ENCODE measurements at places on chromosomes 7 and 10. TPM values are rescaled to one million over a fixed set of nuclear protein-coding genes. Genes with fewer than 3 reads are reported as not detected.

The EXOC6 gene
- total RNA-seq = 17.2 TPM

The ZNF425 gene
- 0.58 TPM for total RNA-seq

The ITPRID1 gene
- total RNA-seq = not detected

The SEMA4G gene
- total RNA-seq = 0.52 TPM

The SMARCD3 gene
- 104 TPM for total RNA-seq

The ASB10 gene
- total RNA-seq = 35.4 TPM

- peak; percentile 27 for DNase-seq
- H3K36me3 ChIP-seq = no peaks in the 10 kb centered on the region
Observed at GRCh38 chr7:130486114-130486953, 5.6 kb upstream of the MEST start.

GRCh38 chr10:4652111-4653010, 173.6 kb upstream of the AKR1E2 start:
- DNase-seq = no peak
- H3K27ac ChIP-seq = peak overlapping the region; percentile 17
- H3K4me3 ChIP-seq = no peak overlapping the region
- peaks cover 54% of the 10 kb centered on the region for H3K4me1 ChIP-seq
- no peaks in the 10 kb centered on the region for H3K36me3 ChIP-seq
- no peaks in the 10 kb centered on the region for H3K27me3 ChIP-seq

- H3K27ac ChIP-seq = no peak overlapping the region
- no peaks in the 10 kb centered on the region for H3K36me3 ChIP-seq
- no peak overlapping the region for H3K4me3 ChIP-seq
- peaks cover 7% of the 10 kb centered on the region for H3K4me1 ChIP-seq
- no peak for DNase-seq
Observed at GRCh38 chr7:95737828-95738505, 34.4 kb upstream of the DYNC1I1 start.

GRCh38 chr7:30925913-30926312, 14.3 kb downstream of the AQP1 start:
- H3K27ac ChIP-seq = no peak overlapping the region
- no peaks in the 10 kb centered on the region for H3K27me3 ChIP-seq
- H3K4me3 ChIP-seq = no peak overlapping the region
- peaks cover 49% of the 10 kb centered on the region for H3K36me3 ChIP-seq

DNA sequence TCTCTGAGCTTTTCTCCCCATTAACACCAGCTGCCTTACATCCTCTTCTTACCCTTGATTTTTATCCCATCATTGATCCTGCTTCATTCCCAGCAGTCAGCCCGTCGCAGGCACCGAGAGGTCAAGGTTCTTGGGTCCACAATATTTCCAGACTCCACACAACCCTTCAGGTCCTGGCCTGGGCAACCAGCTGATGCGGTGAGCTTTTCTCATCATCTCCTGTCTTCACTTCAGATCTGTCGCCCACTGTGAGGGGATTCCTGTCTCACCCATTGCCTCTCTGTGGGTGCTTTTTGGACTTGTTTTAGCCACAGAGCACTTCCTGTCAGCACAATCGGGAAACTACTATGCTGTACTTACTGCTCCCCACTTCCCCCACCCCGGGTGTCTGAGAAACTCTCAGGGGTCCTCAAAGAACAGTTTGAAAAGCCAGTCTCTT, 8.4 kb upstream of the PVRIG start:
- H3K4me3 ChIP-seq = no peak overlapping the region
- H3K4me1 ChIP-seq = peaks cover 10% of the 10 kb centered on the region
- no peaks in the 10 kb centered on the region for H3K36me3 ChIP-seq
- no peak for DNase-seq
- no peak overlapping the region for H3K27ac ChIP-seq
- H3K27me3 ChIP-seq = peaks cover 5% of the 10 kb centered on the region

GRCh38 chr7:87512906-87513305, 37.4 kb upstream of the ABCB4 start:
- no peak for DNase-seq
- no peak overlapping the region for H3K27ac ChIP-seq
- H3K4me1 ChIP-seq = peaks cover 9% of the 10 kb centered on the region
- no peak overlapping the region for H3K4me3 ChIP-seq

DNA sequence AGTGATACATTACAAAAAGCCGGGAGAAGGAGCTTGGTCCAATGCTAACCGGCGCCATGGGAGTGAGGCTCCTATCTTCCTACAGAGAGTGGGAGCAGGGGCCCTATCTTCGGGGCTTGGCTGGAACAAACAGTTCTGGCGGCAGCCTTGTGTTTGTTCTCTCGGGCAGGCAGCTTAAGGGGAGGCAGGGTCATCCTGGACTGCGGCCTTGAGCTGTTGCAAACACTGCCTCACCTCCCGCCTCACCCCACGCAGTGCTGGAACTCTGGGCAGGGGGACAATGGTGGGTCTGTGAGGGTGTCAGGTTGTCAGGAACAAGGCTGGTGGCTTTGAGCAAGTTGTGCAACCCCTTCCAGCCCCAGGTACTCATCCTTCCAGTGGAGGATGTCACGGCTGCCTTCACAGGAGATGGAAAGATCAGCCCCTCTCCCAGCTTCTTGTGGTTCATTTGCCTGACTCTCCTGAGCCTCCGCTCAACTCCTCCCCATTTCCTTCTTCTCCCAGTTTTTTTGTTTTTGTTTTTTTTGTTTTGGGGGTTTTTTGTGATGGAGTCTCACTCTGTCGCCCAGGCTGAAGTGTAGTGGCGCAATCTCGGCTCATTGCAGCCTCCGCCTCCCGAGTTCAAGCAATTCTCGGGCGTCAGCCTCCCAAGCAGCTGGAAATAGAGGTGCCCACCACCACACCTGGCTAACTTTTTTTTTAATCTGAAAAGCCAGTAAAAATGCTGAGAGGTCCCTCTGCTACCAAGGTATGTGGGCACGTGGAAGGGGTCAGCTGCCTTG, 57.4 kb downstream of the SPOCK2 start:
- no peak overlapping the region for H3K4me3 ChIP-seq
- H3K36me3 ChIP-seq = no peaks in the 10 kb centered on the region
- peaks cover 51% of the 10 kb centered on the region for H3K4me1 ChIP-seq
- peak overlapping the region; percentile 84 for H3K27ac ChIP-seq

GRCh38 chr10:121057269-121057668, 206.1 kb downstream of the WDR11 start:
- peaks cover 16% of the 10 kb centered on the region for H3K27me3 ChIP-seq
- no peak for DNase-seq
- no peak overlapping the region for H3K27ac ChIP-seq
- no peaks in the 10 kb centered on the region for H3K36me3 ChIP-seq

DNA sequence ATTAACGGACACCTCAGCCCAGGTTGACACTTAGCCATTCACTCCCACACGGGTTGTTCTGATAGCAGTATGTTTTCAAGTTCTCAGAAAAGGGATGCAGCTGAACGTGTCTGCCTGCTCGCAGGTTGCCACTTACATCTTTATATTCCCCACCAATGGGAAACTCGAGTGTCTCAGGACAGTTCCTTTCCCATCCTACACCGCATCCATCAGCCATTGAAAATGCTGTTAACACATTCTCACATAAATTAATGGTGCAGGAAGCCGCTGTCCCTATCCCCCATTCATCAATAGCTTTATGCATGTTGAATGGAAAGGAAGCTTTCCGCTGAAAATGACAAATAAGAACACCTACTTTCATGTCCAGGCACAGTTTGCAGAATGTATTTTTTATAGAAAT, 1.7 kb upstream of the FGFR2 start:
- no peak overlapping the region for H3K4me3 ChIP-seq
- H3K4me1 ChIP-seq = peaks cover 21% of the 10 kb centered on the region
- H3K36me3 ChIP-seq = no peaks in the 10 kb centered on the region
- H3K27me3 ChIP-seq = peaks cover 95% of the 10 kb centered on the region
- H3K27ac ChIP-seq = no peak overlapping the region

DNA sequence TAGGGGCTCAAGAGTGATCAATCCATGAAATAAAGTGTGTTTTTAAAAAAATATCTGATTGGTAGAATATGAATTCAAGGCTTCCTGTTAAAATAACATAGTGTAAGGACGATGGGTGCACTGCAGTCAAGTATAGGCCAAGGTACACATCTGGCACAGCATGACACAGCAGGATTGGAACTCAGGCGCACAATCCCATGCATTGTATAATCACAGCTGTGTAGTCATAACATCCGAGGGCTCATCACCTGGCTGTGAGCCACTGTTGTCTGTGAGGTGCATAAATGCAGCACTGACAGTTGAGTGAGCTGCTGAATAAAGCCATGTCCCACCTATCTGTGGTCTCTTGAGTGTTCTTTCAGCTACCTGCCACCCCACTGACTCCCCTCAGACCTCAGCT, 142.3 kb upstream of the HPS1 start:
- no peak overlapping the region for H3K27ac ChIP-seq
- no peak for DNase-seq
- H3K27me3 ChIP-seq = peaks cover 4% of the 10 kb centered on the region
- no peaks in the 10 kb centered on the region for H3K36me3 ChIP-seq
- H3K4me1 ChIP-seq = no peaks in the 10 kb centered on the region

GRCh38 chr10:34045571-34046190, 711.2 kb upstream of the NRP1 start:
- no peak overlapping the region for H3K4me3 ChIP-seq
- DNase-seq = no peak
- no peak overlapping the region for H3K27ac ChIP-seq
- no peaks in the 10 kb centered on the region for H3K27me3 ChIP-seq

DNA sequence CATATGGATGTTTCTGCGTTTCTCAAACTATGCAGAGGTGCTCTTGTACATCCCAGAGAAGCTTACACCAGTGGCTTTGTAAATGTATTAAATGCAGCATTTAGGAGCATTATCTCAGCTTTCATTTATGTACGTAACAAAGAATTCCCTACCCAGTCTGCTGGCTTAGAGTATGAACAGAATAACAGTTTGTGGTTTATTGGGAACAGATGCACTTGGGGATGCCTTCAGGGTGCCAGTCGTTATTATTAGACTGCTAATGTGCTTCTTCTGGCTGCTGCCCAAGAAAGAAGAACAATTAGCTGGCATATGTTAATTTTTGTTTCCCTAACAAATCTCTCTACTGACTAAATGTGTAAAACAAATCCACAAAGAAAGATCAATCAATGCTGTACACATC, 241.9 kb downstream of the FOXP2 start:
- no peaks in the 10 kb centered on the region for H3K27me3 ChIP-seq
- H3K4me1 ChIP-seq = peaks cover 7% of the 10 kb centered on the region
- DNase-seq = no peak
- no peaks in the 10 kb centered on the region for H3K36me3 ChIP-seq

DNA sequence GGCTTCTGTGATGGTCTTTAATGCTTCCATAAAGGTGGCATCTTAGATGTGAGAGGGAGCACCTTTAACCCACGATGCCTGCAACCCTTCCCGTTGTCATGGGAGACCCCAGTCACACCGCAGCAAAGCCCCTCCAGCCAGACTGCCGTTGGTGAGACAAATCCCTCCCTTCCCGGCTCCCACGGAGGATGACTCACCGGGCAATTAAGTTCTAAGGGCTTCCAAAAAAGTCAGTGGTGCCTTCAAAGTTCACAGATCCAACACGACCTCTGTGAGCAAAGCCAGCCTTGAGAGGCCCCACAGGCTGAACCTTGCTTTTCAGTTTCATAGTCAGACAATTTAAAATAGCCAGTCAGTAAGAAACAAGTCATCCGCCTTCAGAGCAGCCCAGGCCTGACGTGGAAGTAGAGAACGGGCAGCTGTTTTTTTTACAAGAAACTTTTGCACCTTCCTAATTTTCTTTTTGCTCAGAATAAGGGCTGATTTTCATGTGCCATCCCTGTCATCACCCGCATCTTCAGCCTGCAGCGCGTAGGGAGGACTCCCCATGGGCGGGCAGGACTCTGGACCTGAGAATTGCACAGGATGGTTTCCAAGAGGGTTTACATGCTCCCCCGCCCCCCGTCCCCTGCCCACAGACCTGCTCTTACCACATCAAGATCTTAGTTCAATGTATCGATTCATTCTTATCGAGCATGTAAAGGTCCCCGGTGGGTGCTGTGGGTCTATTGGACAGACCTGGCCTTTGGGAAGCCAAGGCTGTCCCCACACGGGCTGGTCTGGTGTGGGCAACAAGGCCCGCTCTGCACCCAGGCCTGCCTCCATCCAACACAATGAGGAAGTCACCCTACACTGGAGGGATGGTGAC, 333.9 kb downstream of the DNAJB6 start:
- H3K27ac ChIP-seq = no peak overlapping the region
- no peaks in the 10 kb centered on the region for H3K4me1 ChIP-seq
- no peak overlapping the region for H3K4me3 ChIP-seq
- no peak for DNase-seq
- no peaks in the 10 kb centered on the region for H3K36me3 ChIP-seq

DNA sequence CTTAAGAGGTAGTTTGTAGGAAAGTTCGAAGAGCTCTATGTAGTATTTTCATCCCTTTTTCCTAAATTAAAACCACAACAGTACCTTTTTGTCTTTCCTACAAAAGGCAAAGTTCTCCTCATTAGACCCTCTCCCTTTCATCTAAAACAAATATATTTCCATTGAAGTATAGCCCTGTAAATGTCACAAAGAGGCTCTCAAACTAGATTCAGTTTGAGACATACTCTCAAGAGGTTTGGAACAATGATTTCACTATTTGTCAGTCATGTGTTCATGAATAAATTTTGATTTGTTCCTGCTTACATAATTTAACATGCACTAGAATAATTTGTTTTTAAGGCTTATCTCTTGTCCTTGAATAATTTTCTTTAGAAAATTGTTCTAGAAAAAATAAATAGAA, 12.2 kb downstream of the TAS2R16 start:
- no peaks in the 10 kb centered on the region for H3K27me3 ChIP-seq
- H3K36me3 ChIP-seq = no peaks in the 10 kb centered on the region
- H3K4me1 ChIP-seq = no peaks in the 10 kb centered on the region
- DNase-seq = no peak

GRCh38 chr10:119742947-119743648, 17.2 kb downstream of the INPP5F start:
- no peak for DNase-seq
- H3K27me3 ChIP-seq = no peaks in the 10 kb centered on the region
- no peak overlapping the region for H3K27ac ChIP-seq
- no peaks in the 10 kb centered on the region for H3K36me3 ChIP-seq
- H3K4me1 ChIP-seq = peaks cover 10% of the 10 kb centered on the region

GRCh38 chr10:99590799-99591198, 29.4 kb downstream of the SLC25A28 start:
- no peaks in the 10 kb centered on the region for H3K36me3 ChIP-seq
- peaks cover 51% of the 10 kb centered on the region for H3K27me3 ChIP-seq
- H3K4me1 ChIP-seq = no peaks in the 10 kb centered on the region

GRCh38 chr7:116546054-116546453, 21.2 kb downstream of the CAV1 start:
- no peaks in the 10 kb centered on the region for H3K27me3 ChIP-seq
- H3K4me3 ChIP-seq = no peak overlapping the region
